ENCODE measurements at places on chromosomes 1 and 21. TPM values are rescaled to one million over a fixed set of nuclear protein-coding genes. Genes with fewer than 3 reads are reported as not detected.
A peak's percentile ranks its signal among the peaks of the same experiment; 100 is the strongest.

RIIAD1 gene
- polyA plus RNA-seq, result not detected

ATP1A4 gene
- polyA plus RNA-seq, result 0.29 TPM

OR10T2 gene
- not detected for polyA plus RNA-seq

VWA5B1 gene
- polyA plus RNA-seq, result 0.03 TPM

VANGL2 gene
- polyA plus RNA-seq, result 0.68 TPM

AMY1B gene
- polyA plus RNA-seq, result not detected

RAVER2 gene
- polyA plus RNA-seq, result 13.1 TPM

PEF1 gene
- 94.3 TPM for polyA plus RNA-seq

KRTAP13-2 gene
- polyA plus RNA-seq, result not detected

GSTM5 gene
- 2.9 TPM for polyA plus RNA-seq

DNA sequence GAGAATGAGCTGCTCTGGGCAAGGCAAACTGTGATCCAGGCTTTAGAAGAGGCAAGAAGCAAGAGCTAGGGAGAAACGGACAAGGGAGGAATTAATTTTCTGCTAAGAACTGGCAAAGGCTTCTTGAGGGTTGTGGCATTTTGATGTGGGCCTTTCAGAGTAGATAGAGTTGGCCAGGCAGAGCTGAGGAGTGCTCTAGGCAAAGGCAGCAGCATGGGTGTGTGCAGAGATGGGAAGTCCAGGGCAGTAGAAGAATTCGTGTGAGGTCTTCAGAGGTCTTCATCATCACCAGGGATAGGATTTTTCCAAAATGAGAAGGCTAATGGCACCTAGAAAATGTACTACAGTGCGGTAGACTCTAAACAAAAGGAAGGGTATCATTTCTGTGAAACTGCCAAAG, 237.8 kb downstream of the LTN1 start:
- no peak for DNase-seq

DNA sequence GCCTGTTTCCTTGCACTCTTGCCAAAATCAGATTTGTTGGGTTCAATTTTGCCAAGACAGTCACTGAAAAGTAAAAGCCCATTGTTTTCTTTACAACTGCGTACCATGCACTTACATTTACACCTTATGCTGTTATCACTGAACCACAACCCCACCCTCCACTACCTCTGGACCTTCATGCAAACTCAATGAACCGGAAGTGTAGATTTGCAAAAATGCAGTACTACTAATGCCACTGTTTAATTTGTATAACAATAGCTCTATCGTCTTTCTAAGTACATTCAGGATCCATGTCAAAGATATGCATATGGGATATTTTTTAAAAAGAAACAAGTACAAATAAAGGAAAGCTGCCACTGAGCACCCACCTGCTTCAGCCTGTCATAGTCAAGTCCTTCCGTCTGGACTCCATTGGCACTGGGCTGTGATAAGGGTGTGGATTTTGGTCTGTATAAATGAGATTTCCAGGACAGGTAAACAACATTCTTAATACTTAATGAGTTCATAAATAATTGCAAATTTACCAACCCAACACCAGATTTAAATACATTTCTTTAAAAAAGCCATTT, 72.9 kb upstream of the LBR start:
- DNase-seq, result no peak

- no peak for DNase-seq
Observed at GRCh38 chr1:2115008-2115641, 64.9 kb downstream of the PRKCZ start.

GRCh38 chr1:152367436-152367835, 7.6 kb upstream of the FLG2 start:
- DNase-seq, result no peak

DNA sequence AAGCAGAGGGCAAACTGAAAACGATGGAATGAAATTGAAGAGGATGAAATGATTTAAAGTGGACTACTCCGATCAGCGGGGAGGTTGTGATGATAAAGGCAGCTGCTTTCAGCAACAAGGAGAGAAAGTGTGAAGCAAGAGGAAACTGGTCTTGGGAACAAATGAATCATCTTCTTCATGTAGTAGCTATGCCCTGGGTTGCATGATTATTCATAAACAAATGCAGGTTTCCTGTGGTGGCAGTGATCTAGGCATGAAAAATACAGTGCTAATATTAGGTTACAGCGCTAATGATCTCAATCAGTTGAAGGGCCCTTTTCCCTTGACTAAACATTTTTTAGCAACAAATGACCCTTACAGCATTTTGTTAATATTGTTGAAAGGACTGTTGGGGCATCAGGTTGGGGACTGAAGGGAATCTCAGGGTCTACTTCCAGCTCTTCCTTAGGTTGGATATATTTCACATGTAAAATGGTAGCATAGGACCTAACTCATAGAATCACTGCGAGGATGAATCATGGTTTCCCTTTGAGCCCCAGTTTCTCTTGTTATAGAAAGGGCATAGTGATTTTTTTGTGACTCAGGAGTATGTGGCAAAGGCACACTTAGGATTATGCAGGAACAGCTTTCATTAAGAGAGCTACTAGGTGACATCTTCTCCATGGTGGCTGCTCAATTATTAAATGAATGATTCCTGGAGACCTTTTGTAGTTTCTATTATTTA, 1.9 kb upstream of the ZFYVE9 start:
- DNase-seq, result no peak

DNA sequence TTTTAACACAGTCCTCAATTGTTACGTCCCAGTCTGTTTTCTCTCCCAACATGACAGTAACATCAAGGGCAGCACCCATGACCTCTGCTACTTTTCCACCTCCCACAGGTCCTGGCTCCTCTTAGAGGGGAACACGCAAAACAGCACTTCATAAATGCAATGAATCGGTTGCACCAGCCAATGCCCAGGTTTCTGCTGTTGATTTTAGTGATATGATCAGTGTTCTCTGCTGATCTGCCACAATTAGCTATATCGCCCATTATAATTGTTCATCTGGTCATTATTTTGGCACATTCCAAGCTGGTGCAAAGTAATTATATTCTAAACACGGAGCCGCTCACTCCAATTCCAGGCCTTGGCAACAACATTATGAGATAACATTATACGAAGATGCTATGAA, 184.5 kb downstream of the KCNH1 start:
- no peak for DNase-seq

GRCh38 chr1:15948595-15949452, 27.1 kb downstream of the ZBTB17 start:
- peak; percentile 55 for DNase-seq

- DNase-seq, result peak; percentile 15
Observed at GRCh38 chr1:220370041-220370700, 97.9 kb upstream of the RAB3GAP2 start.

DNA sequence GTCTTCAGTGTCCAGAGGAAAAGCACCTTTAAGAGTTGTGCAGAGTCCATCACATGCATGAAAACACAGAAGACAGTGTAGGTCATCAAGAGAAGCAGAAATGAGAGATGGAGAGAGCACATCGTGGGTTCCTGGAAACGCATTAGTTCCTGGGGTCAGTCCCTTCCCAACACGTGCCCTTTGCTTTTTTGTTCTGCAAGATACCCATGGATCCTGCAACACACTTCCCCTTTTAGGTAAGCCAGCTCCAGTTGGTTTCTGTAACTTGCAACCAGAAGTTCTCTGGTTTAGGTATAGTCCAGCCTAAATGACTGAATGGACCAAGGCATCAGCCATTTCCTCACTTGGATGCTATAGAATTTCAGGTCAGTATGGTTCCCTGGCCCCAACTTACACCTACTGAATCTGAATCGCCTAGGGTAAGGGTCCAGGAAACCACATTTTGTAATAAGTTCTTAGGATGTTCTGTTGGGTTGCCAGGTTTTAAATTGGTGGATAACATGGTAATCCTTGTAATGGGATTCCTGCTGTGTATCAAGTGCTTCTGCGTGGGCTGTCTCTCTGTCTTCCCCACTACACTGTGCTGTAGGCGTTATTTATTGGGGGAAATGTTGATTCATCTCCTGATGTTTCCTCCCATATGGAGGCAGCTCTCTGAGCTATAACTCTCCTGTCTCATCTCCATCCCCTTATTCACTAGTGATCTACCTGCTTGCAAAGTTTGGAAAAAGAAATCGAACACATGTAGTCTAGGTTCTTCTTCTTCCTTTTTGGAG, 230.6 kb downstream of the TNR start:
- DNase-seq, result no peak

GRCh38 chr1:225987491-225988316, 11.4 kb downstream of the SDE2 start:
- no peak for DNase-seq

DNA sequence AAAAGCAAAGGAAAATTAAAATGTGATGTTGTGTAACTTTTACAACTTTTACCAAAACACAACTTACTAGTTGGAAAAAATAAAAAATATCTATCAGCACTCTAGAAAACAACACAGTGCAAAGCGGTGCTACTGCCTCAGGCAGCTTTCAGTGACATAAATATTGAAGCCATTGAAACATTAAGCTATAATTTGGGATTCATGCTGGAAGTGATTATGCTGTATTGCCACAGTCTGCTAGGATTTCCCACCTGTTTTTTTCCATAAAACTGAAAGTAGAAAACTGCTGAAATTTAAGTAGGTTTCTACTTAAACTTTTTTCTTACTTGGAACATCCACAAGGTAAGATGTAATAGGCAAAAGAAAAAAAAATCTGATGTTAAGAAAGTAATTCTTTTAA, 674.4 kb downstream of the KCNT2 start:
- no peak for DNase-seq

- DNase-seq, result no peak
Observed at GRCh38 chr1:237309595-237310118, 267.7 kb downstream of the RYR2 start.

DNA sequence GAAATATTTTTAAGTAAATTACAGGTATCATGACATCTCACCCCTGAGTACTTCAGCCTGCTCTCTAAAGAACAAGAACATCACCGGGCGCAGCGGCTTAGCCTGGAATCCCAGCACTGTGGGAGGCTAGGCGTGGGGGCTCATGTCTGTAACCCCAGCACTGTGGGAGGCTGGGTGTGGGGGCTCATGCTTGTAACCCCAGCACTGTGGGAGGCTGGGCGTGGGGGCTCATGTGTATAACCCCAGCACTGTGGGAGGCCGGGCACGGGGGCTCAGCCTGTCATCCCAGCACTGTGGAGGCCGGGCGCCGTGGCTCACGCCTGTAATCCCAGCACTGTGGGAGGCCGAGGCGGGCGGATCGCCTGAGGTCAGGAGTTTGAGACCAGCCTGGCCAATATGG, 7.7 kb upstream of the CDK11B start:
- no peak for DNase-seq

DNA sequence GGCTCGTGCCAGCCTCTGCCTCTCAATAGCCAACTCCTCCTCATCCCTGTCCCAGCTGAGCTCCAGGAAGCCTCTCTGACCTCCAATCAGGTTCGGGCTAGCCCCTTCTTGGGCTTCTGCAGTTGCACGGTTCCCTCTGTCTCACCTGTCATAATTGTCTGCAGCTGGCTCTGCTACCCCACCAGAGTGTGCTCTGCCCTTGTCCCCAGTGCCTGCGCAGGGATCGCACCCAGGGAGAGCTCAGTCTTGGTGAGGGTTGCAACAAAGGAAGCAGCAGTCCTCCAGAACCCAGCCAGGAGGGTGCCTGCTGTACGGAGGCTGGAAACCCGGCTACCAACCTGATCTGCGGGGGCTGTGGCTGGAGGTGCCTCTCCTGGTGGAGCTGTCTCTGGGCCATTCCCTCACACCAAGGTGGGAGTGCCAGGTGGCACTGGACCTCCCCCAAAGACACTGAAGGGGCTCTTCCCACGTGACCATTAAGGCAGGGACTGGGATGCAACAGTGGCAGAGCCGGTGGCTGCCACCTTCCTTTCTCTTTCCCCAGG, 63.5 kb upstream of the DMRTB1 start:
- no peak for DNase-seq

DNA sequence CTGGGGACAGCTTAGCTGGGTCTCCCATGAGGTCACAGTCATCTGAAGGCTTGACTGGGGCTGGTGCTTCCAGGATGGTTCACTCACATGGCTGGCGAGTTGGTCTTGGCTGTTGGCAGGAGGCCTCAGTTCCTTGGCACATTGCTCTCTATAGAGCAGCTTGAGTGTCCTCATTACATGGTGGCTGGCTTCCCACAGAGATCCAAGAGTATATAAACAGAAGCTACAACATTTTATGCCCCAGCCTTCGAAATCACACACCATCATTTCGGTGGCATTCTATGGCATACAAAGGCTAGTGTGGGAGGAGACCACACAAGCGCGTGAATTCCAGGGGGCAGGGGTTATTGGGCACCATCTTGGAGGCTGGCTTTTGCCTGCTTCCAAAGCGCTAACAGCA, 63.0 kb downstream of the ALPL start:
- DNase-seq, result no peak

GRCh38 chr1:165444897-165445370, at the start of gene RXRG:
Gene RXRG (minus strand): TSS chr1:165445126. CDS start chr1:165444893, 233 bp downstream.
- peak; percentile 26 for DNase-seq

DNA sequence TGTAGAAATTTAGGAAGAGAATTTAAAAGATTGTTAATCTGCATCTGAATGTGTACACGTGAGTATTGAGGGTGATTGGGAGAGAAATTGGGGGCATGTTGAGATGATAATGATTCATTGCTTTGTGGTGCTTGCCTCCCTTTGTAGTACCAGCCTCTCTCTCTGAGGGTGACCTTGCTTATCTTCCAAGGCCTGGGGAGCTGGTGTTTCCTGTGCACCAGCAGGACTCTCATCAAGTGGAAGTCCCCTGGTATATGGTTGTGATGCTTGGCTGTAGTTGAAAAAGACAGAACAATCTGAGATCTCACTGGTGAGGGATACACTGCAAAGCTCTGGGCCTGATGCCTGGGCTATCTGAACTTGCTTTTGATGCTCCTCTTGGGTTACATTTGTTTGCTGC, 4.0 kb downstream of the TCHHL1 start:
- DNase-seq, result no peak

GRCh38 chr1:159992161-159992560, 38.1 kb upstream of the SLAMF9 start:
- DNase-seq, result no peak
